Mesenchymal stem cell (in vitro differentiated cells and primary cell): ENCODE measurements at places on chromosomes 12 and 14.
A peak's percentile ranks its signal among the peaks of the same experiment; 100 is the strongest.

- no peaks in the 10 kb centered on the region for H3K36me3 ChIP-seq
- no peak for DNase-seq
- no peak overlapping the region for H3K4me3 ChIP-seq
- H3K27ac ChIP-seq: no peak overlapping the region
Observed at GRCh38 chr12:96874211-96874610, 32.8 kb upstream of the NEDD1 start.

DNA sequence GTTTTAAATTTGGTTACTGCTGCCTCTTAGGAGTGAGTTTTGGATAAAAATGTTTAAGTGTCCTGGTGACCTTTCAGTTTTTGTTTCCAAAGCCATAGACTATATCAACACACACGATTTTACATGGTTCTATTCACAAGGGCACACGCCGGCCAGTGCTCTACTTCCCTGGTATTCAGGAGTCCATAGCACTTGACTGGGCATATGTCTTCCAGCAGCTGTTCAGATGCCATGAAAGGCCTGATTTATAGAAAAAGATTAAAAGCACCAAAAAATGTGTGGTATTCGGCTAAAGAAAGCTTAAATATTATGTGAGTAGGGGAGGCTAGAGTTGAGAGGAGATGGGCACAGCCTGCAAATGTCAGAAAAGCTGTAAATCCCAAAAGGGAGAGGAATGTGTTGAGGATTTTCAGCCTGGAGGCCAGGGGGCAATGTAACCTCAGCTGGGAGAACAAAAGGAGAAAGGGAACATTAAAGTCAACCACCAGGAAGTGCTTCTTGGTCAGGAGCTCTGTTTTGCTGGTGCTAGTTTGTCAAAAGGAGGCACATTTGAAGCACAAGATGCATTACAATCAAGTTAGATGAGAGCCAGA lies 478.4 kb downstream of the RAD51B start:
- H3K4me3 ChIP-seq: no peak overlapping the region
- no peaks in the 10 kb centered on the region for H3K27me3 ChIP-seq

GRCh38 chr12:89702503-89702902 lies 6.1 kb downstream of the ATP2B1 start:
- no peak for DNase-seq
- no peaks in the 10 kb centered on the region for H3K27me3 ChIP-seq
- peaks cover 4% of the 10 kb centered on the region for H3K4me1 ChIP-seq
- H3K27ac ChIP-seq: no peak overlapping the region

GRCh38 chr14:98477935-98478334 lies 794.1 kb downstream of the BCL11B start:
- H3K27ac ChIP-seq: no peak overlapping the region
- no peaks in the 10 kb centered on the region for H3K36me3 ChIP-seq
- H3K4me3 ChIP-seq: no peak overlapping the region
- no peaks in the 10 kb centered on the region for H3K27me3 ChIP-seq
- DNase-seq: no peak
- no peaks in the 10 kb centered on the region for H3K4me1 ChIP-seq

- no peaks in the 10 kb centered on the region for H3K27me3 ChIP-seq
- no peak for DNase-seq
- peaks cover 2% of the 10 kb centered on the region for H3K36me3 ChIP-seq
- H3K27ac ChIP-seq: peak overlapping the region; percentile 70
- peak overlapping the region; percentile 94 for H3K4me3 ChIP-seq
- H3K4me1 ChIP-seq: peaks cover 12% of the 10 kb centered on the region
Observed at GRCh38 chr12:123363740-123364531, 711 bp downstream of the SBNO1 start.

- no peak overlapping the region for H3K27ac ChIP-seq
- H3K36me3 ChIP-seq: no peaks in the 10 kb centered on the region
- H3K4me1 ChIP-seq: no peaks in the 10 kb centered on the region
- H3K4me3 ChIP-seq: no peak overlapping the region
- DNase-seq: no peak
- no peaks in the 10 kb centered on the region for H3K27me3 ChIP-seq
Observed at GRCh38 chr12:101097829-101098580, 112.0 kb downstream of the SLC5A8 start.

- H3K36me3 ChIP-seq: no peaks in the 10 kb centered on the region
- peak; percentile 41 for DNase-seq
- no peak overlapping the region for H3K27ac ChIP-seq
- no peaks in the 10 kb centered on the region for H3K4me1 ChIP-seq
- no peaks in the 10 kb centered on the region for H3K27me3 ChIP-seq
Observed at GRCh38 chr12:2225696-2226095, 172.9 kb downstream of the CACNA1C start.

GRCh38 chr14:81613341-81614045 lies 79.8 kb upstream of the SEL1L start:
- H3K27me3 ChIP-seq: no peaks in the 10 kb centered on the region
- no peak overlapping the region for H3K27ac ChIP-seq
- no peak for DNase-seq
- H3K4me1 ChIP-seq: no peaks in the 10 kb centered on the region
- no peaks in the 10 kb centered on the region for H3K36me3 ChIP-seq
- no peak overlapping the region for H3K4me3 ChIP-seq

DNA sequence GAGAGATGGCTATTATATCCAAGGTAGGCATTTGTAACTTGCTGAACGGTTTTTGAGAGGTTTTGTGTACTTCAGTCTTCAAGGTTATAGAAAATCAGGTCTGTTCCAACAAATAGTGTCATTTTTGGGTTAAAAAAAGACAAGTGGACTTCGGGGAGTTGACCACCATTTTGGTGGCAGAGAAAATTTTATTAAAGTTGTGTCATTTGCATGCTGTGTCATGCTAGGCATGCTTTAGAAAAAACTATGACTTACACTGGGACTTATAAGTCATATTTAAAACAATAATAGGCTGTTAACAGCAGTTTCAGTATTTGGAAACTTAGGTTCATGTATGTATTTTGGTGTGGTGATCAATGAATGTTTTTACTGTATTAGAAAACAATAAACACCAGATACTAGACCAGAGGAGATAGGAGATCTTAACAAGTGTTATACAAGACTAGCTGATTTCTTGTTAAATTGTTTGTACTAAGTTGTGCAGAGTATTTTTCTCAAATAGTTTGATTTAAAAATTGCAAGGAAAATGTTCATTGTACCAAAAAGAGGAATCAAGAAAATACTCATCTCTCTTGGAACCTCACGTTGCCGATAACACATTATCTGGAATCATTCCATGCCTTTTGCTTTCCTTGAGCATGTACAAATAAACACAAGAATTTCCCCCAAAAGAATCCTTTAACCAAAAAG lies 1.4 kb downstream of the RAN start:
- no peak overlapping the region for H3K27ac ChIP-seq
- peaks cover 49% of the 10 kb centered on the region for H3K36me3 ChIP-seq

DNA sequence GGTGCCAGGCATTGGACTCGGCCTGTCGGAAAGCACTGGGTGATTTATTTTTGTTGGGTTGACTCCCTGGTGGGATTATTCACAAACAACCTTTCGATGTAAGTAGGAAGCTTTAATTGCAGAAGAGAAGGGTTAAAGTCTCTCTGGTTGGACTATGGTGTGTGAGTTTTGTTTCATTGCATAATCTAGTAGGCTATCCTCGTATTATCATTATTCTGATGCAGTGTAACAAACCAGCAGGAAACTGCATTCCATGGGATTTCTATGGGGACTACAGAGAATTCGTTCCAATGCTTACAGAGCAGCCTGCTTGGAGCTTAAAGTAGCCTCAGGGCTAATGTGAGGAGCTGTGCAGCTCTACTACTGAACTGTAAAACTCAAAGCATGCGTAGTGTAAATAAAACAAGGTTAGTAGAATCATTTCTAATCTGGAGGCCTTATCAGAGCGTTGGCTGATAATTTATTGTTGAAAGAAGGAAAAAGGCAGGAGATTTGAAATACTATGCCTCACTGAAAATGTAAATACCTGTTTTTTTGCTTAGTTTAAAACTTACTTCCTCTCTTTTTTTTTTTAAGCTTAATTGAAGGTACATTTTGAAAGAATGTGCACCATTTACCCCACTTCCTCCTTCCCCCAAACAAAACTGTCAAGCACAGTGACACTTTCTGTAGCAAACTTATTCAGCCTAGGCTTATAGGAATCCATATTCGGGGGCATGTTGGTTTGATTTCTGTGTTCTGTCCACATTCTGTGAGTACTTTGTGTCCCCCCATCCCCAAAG lies 226.7 kb downstream of the NPAS3 start:
- no peak overlapping the region for H3K4me3 ChIP-seq
- peak; percentile 59 for DNase-seq
- H3K27ac ChIP-seq: no peak overlapping the region
- H3K36me3 ChIP-seq: no peaks in the 10 kb centered on the region

DNA sequence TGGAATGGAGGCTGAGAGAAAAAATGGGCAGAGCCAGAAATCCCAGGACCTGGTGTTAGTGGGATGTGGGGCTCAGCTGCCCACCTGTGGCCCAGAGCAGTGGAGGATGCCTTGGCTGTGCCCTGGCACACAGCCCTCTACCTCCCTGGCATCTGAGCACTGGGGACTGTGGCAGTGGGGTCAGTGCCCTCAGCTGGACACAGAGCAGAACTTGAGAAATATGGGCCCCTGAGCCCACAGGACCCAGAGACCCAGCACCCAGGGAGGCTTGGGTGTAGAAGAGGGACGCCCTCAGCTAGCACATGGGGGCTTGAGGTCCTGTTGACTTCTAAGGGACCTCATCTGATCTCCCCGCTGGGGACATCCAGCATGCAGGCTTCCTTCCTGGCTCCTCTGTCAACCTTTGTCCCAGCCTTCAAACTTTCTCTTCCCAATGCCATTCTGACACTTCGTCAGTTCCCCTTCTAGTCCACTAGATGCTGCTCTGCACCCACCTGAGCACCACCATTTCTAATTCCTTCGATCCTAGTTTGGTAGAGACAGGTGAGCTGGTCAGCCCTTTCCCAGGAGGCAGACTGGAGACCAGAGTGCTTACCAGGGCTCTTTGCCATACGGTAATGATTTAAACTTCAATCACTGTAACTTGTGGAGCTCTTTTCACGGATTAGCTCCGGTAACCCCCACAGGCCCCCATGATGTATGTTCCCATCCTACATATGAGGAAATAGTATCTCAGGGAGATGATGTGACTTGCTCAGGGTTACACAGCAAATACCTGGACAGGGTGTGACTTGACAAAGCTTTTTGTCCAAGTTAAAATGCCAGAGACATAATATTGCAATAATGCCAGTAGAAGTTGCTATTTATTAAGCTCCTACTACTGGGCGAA lies 143.7 kb downstream of the ASCL4 start:
- H3K36me3 ChIP-seq: no peaks in the 10 kb centered on the region
- no peak overlapping the region for H3K27ac ChIP-seq
- H3K4me3 ChIP-seq: no peak overlapping the region
- DNase-seq: peak; percentile 3
- H3K4me1 ChIP-seq: peaks cover 2% of the 10 kb centered on the region

DNA sequence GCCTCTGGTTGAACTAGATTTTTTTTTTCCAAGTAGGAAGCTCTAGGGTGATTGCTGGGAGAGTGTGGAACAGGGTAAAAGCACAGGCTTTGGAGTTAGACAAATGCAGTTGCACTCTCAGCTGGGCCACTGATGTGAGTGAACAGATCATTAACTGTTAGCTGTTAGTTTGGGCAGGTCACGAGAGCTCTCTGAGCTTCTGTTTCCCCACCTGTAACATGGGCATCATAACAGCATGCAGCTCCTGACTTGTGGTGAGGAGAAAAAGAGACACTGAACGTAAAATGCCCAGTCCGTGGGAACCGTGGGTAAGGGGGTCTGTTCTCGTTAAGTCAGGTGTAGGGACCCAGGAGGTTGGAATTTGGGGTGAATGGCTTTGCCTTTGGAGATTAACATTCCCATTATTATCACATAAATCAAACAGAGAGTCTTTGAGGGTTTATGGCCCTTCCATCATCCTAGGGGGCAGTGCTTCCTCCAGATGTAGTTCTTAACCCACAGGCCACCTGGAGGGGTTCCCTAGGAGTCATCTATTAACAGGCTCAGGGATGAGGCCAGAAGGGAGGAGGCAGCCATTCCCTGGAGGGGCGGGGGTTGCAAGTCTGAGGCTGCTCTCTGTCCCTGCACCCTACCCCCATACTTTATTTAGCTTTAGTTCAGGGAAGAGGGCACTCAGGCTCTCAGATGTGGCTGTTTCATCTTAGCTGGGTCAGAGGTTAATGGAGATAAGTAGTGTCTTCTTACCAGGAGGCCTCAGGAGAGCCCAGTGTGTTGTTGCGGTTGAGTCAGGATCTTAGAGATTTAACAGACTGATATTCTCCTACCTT lies 135.2 kb downstream of the DACT1 start:
- peaks cover 16% of the 10 kb centered on the region for H3K4me1 ChIP-seq
- peak overlapping the region; percentile 34 for H3K27ac ChIP-seq
- no peaks in the 10 kb centered on the region for H3K27me3 ChIP-seq
- H3K4me3 ChIP-seq: no peak overlapping the region
- DNase-seq: peak; percentile 56
- H3K36me3 ChIP-seq: no peaks in the 10 kb centered on the region

DNA sequence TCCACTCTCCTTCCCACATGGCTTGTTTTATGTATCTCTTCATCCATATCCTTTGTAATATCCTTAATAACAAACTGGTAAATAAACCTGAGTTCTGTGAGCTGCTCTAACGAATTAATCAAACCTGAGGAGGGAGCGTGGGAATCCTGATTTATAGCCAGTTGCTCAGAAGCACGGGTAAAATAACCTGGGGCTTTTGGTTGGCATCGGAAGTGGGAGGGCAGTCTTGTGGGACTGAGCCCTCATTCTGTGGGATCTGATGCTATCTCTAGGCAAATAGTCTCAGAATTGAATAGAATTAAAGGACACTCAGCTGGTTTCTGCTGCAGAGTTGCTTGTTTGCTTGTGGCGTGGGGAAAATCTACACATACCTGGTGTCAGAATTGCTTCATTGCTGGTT lies 17.5 kb upstream of the LDHB start:
- H3K27me3 ChIP-seq: peaks cover 4% of the 10 kb centered on the region
- peaks cover 1% of the 10 kb centered on the region for H3K4me1 ChIP-seq
- no peak overlapping the region for H3K27ac ChIP-seq
- DNase-seq: no peak
- no peak overlapping the region for H3K4me3 ChIP-seq
- no peaks in the 10 kb centered on the region for H3K36me3 ChIP-seq

DNA sequence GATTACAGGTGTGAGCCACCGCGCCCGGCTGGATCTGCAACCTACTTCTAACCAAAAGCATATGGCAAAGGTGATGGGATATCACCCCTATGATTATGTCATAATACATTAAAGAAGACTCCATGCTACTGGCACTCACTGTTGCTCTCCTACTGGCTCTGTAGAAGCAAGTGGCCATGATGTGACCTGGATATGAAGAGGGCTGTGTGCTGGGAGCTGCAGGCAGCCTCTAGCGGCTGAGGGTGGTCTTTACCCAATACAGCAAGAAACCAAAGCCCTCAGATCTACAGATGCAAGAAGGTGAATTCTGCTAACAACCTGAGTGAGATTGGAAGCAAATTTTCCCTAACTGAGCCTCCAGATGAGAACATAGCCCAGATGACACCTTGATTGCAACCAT lies 34.2 kb upstream of the TRIM9 start:
- H3K4me1 ChIP-seq: peaks cover 1% of the 10 kb centered on the region
- H3K36me3 ChIP-seq: no peaks in the 10 kb centered on the region
- no peaks in the 10 kb centered on the region for H3K27me3 ChIP-seq
- no peak overlapping the region for H3K27ac ChIP-seq
